ENCODE measurements at places on chromosomes 11 and 22.

DNA sequence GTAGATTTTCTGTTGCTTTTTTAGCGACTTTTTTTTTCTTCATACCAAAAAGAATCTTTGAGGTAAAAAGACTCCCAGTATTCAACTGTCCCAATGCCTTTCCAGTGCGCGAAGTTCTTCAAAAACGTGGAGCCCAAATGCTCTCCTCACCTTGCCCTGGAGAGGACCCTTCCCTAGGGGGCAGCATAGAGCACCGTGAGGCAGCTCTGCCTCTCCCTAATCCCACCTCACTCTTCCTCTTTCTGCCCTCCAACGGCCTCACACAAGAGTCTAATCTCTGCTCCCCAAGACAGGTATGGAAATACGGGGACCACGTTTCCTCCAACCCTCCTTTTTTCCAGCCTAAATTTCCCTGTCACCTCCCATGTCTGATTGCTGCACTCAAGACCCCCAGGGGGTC, 117.5 kb upstream of the ALX4 start:
- DNase-seq = no peak

- no peak for DNase-seq
Observed at GRCh38 chr11:131486937-131487635, 116.7 kb downstream of the NTM start.

DNA sequence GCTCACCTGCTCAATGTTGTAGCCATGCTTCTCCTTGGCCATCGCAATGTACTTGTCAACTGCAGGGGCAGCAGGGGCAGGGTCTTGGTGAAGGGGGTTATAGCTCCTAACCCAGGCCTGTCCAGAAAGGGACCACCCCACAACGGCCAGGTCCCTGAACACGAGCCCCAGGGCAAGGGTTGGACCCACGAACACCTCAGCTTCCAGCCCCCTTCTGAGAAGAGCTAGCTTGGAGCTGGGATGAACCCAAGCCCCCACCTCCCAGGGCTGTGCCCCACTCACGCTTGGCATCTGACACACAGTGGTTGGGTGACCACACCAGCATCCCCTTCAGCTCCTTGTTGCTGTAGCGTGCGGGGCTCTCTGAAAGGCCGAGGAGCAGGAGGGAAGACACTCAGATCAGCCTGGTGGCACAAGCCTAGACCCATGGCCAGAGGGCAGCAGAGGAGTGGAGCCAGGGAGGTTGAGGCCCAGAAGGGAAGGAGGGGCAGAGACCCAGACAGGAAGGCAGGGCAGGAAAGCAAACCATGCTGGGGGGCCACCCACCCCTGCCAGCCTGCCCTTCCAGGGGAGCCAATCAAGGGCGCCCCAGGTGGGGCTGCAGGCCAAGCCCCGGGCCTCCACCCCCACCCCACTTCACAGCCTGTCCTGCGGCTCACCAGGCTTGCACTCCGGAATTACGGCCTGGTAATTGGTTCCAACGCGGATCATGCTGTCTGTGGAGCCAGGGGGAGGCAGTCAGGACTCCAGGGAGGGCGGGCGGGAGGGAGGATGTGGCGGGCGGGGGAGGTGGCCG, 1.9 kb downstream of the RCOR2 start:
- no peak for DNase-seq

DNA sequence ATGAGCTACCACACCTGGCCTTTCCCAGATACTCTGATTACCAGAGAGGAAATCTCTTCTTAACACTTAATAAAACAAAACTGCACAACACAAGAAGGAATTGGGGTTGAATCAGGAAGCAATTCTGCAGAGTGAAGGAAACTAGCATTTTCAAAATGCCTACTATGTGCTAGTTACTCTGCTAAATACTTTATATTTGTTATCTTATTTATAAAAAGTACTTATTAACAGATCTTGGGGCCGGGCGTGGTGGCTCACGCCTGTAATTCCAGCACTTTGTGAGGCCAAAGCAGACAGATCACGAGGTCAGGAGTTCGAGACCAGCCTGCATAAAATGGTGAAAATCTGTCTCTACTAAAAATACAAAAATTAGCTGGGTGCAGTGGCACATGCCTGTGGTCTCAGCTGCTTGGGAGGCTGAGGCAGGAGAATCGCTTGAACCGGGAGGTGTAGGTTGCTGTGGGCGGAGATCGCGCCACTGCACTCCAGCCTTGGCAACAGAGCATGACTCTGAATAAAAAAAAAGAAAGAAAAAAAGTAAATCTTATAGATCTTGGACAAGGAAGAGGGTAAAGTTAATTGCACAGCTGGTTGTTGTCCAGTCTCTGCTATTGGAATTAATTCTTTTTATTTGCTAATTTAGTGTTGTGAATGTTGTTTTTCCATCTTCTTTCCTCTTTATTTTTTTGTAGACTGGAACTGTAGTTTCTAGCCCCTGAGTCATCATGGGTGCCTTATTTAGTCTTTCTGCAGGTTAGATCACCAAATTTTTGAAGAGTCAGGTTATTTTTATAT, 22.1 kb downstream of the TMEM135 start:
- DNase-seq = no peak

GRCh38 chr11:67614730-67615714, 8.3 kb downstream of the NDUFV1 start:
- DNase-seq = no peak

GRCh38 chr11:77042111-77042726, 8.0 kb downstream of the B3GNT6 start:
- no peak for DNase-seq

- DNase-seq = peak; percentile 80
Observed at GRCh38 chr11:12680246-12680939, 6.2 kb downstream of the TEAD1 start.

GRCh38 chr11:126229858-126230540, 18.4 kb downstream of the FAM118B start:
- DNase-seq = no peak

- DNase-seq = no peak
Observed at GRCh38 chr11:82233201-82233600, 500.5 kb downstream of the FAM181B start.

- no peak for DNase-seq
Observed at GRCh38 chr11:108093128-108093904, 28.1 kb upstream of the ACAT1 start.

DNA sequence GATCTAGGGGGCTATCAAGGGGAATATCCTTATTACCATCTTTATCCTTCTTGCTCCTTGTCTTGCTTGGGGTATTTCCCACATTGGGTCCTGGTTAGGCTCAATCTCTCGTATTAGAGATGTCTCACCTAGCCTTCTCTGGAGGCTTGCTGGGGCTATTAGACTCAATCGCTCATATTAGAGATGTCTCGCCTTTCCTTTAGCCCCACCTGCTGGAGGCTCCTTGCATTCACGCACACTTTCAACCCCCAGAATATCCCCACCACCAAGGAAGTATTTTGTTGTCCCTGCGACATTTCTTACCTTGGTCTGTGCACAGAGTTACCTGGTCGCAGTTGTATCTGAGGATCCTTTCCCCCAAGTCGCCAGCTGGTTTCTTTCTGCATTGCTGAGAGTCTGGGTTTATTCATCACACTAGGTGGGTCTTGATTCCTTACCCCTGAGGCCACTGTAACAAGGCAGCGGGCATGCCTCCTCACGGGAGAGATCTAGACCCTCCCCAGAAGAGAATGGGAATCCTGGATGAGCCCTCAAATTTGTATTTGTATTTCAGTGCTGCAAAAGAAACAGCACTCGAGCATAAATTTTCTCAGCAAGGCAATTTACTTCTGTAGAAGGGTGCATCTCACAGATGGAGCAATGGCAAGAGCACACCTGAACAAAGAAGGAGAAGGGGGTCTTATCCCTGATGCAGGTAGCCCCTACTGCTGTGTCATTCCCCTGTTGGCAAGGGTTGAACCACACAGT, 15.9 kb upstream of the HYLS1 start:
- DNase-seq = no peak

- no peak for DNase-seq
Observed at GRCh38 chr11:12330485-12331231, 46.7 kb upstream of the PARVA start.

DNA sequence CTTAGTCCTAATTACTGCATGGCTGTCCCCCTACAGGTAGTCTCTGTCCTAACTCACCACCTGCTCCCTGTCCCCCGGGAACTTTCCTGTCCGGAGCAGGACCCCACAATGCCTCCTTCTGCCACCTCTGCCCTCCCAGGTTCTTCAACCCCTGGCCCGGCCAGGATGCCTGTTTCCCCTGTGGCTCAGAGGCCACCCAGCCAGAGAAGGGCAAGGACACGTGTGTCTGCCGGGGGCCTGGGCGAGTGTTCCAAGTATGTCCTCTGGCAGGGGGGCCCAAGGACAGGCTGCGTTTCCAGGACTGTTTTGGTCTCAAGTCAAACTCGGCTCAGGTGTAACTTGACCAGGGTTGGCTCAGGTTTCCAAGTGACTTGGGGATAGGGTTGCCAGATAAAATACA, 63.8 kb downstream of the BTG4 start:
- DNase-seq = no peak

- DNase-seq = no peak
Observed at GRCh38 chr11:71343828-71344400, 91.5 kb upstream of the SHANK2 start.

- no peak for DNase-seq
Observed at GRCh38 chr22:44883011-44883421, 126.8 kb downstream of the PHF21B start.

- DNase-seq = no peak
Observed at GRCh38 chr22:36454916-36455570, 26.4 kb downstream of the TXN2 start.

DNA sequence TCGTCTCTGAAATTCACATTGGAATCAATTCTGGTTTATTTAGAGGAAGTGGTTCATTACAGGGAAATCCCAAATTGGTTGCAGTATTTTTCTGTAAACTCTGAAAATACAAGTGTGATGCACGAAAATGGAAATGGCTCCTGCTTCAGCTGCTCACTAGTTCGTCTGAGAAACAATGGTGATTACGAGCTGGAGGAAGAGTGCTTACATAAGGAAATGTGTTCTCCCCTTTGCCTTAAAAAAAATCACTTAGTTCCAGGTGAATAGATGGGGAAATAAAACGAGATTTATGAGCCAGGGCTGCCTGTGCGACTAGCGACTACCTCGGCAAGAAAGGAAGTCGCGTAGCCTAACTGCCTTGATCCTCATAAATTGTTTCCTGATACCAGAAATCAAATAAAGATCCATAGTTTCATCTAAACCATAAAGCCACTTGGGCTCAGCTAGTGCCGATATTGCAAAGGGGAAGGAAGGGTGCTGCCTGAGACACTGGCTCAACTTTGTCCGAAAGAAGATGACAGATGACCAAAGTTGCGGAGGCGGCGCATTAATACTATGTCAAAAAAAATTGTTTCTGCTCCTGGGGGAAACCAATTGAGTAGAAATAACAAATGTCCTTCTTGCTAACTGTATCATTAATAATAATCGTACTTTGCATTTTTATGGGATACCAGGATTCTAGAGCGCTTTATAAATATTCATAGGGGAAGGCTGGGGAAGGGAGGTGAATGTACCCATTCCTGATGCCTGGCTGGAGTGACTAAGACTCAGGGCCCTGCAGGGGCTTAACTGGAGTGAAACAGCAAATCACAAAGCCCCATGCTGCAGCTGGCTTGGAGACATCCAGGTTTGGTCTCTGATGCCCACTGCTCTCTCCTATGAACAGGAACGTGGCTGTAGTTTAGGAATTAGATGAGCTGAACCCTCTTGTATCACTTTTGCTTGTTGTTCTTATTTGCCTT, 185.7 kb downstream of the BLID start:
- DNase-seq = no peak

- DNase-seq = no peak
Observed at GRCh38 chr11:24624432-24624831, 127.6 kb downstream of the LUZP2 start.

GRCh38 chr11:59197991-59198390, 14.7 kb downstream of the MPEG1 start:
- DNase-seq = no peak

DNA sequence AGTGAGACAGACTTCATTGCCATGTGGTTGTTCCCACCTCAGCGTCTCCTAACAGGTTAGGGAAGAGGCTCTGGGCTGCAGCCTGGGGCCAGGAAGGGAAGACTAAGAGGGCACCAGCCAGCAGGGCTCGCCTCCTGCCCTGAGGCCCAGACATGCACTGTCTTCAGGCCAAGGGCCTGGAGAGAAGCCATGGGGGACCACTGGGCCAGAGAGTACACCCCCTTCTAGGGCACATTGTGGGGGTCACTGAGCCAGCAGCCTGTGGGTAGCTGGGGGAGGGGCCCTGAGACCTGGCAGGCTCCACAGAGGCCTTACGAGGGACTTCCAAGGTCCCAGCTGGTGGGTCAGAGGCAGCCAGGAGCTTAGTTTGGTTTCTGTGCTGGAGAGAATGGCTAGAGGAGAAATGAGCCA, 25.0 kb upstream of the MYRF start:
- no peak for DNase-seq

- DNase-seq = peak; percentile 4
Observed at GRCh38 chr11:79708319-79708932, 267.6 kb upstream of the TENM4 start.

DNA sequence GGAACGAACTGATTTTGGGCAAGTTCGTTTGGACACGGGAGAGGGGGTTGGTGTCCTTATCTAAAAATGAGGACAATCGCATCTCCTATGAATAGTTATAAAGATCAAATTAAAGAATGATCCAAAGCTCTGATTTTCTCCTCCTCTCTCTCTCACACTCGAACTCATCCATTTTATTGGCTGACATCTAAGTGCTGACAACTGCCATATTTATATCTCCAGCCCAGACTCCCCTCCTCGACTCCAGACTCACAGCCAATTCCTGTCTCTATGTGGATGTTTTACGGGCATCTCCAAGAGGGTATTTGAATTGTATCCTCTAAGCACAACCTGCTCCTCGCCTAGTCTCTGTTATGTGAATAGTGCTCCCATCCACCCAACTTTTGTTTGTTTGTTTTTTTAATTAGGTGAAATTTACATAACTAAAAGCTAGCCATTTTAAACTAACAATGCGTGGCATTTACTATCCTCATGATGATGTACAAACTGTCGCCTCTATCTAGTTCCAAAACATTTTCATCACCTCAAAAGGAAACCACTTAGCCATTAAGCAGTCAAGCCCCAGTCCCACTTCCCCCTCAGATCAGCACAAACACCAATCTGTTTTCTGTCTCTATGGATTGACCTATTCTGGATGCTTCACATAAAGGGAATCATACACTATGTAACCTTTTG, 4.0 kb downstream of the SYN3 start:
- DNase-seq = no peak

DNA sequence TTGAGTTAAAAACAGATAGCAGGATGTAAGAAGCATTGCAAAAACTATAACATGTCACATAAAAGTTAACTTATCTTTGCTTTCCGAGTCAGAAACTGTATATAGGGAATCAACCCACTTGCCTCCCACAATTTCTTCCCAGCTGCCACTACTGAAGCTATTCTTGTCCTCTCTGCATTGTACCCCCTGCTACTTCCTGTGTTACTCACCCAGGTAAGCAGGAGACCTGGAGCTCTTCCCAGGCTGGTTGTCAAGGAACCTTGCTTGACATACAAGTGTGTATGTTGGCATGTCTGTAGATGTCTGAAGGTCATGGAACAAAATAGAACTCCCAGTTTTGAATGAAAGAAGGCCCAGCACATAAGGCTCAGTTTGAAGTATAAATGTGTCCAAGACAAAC, 74.3 kb upstream of the LRRC4C start:
- DNase-seq = no peak

- no peak for DNase-seq
Observed at GRCh38 chr11:66768818-66769217, 39.8 kb upstream of the SPTBN2 start.
